ENCODE measurements at places on chromosomes 16 and 17. TPM values are rescaled to one million over a fixed set of nuclear protein-coding genes. Genes with fewer than 3 reads are reported as not detected.

The PLEKHM1 gene
- total RNA-seq = 4.7 TPM

The ATP1B2 gene
- total RNA-seq = not detected

The KRT36 gene
- total RNA-seq = not detected

The TBC1D3I gene
- total RNA-seq = not detected

The ORAI3 gene
- total RNA-seq = 6.8 TPM

The CDC42EP4 gene
- 16.1 TPM for total RNA-seq

The CD300E gene
- not detected for total RNA-seq

The C16orf86 gene
- 0.28 TPM for total RNA-seq

The GRAPL gene
- total RNA-seq = not detected

The CTRL gene
- 0.18 TPM for total RNA-seq

The SYNGR3 gene
- total RNA-seq = 1.9 TPM

The KCNJ18 gene
- not detected for total RNA-seq

The KRTAP9-8 gene
- not detected for total RNA-seq

The SMPD3 gene
- not detected for total RNA-seq

The SLC6A2 gene
- total RNA-seq = not detected

The ALOX12B gene
- not detected for total RNA-seq

The CUEDC1 gene
- 4.2 TPM for total RNA-seq

The PGS1 gene
- total RNA-seq = 18.5 TPM

The AXIN1 gene
- total RNA-seq = 11.9 TPM

The CDK5R1 gene
- 0.36 TPM for total RNA-seq

The TNS4 gene
- total RNA-seq = not detected

The FOXO3B gene
- total RNA-seq = 5.6 TPM

The TCAP gene
- total RNA-seq = under 0.01 TPM

The NOD2 gene
- not detected for total RNA-seq

The GJD3 gene
- total RNA-seq = not detected

The ARL5C gene
- total RNA-seq = not detected

The GPR179 gene
- total RNA-seq = not detected

The RAB37 gene
- not detected for total RNA-seq

The STAC2 gene
- total RNA-seq = not detected

The TMEM98 gene
- 173 TPM for total RNA-seq

The NPW gene
- total RNA-seq = 0.18 TPM

The ALOX15 gene
- not detected for total RNA-seq

The TMEM235 gene
- total RNA-seq = not detected

The KRT17 gene
- total RNA-seq = 2.5 TPM

The IL17C gene
- total RNA-seq = not detected

The C16orf96 gene
- not detected for total RNA-seq

The GNGT2 gene
- 0.56 TPM for total RNA-seq

The SDR42E2 gene
- total RNA-seq = not detected

The PITPNM3 gene
- total RNA-seq = 0.56 TPM

The KCTD11 gene
- 10.8 TPM for total RNA-seq

The ITGA2B gene
- under 0.01 TPM for total RNA-seq

The KRTAP4-9 gene
- not detected for total RNA-seq

The SOST gene
- total RNA-seq = not detected

Data from IMR-90 (cell line).